ENCODE measurements at places on chromosomes 4 and X.

DNA sequence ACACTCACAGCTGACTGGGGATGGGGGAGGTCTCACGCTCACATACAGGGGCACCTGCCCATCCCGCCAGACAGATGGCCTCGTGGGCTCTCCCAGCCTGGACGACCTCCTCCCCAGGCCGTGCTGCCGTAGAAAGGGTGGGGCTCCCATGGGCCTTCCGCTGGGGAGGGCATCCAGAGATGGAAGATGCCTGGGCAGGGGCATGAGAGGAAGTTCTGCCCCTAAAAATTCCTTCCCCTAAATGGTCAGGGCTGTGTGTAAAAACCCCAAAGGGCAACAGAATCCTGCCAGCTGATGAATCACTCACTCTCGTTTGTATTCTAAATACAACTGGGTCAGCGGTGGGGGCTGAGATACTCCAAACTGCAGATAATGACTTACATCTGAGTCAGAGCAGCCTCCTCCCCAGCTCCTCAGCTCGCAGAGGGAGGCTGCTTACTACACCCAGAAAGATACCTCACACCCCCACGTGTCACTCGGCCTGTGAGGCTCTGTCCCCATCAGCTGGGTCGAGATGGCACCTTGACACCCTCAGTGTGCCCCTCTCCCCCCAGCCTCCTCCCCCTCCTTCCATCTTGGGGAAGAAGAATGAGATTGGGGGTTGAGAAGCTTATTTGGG is 10.1 kb downstream of the WDR1 start:
- no peak for DNase-seq

DNA sequence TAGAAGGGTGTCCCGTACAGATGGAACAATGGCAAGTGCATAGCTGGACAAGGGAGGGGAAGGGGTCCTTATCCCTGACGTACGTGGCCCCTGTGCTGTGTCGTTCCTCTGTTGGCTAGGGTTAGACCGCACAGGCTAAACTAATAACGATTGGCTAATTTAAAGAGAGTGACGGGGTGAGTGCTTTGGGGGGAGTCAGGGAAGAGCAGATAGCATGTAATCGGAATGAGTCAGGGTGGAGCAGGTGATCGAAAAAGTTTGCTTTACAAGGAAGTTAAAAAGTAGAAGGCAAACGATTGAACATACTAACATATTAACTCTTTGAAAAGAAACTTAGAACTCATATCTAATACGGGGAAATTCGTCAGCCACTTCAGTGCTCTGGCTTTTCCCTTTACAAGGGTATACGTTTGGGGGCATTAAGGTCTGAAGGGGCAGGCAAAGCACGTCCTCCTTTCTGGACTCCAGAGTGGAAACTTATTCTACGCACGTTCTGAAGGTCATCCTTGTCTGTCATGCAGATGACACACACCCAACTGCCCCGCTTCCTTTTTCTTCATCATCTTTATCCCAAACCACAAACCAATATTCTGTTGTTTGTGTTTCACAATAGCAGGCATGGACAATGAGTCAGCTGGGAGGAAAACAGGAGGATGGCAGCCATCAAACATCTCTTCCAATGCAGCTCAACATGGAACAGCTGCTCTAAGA is 10.2 kb upstream of the CRLF2 start:
- DNase-seq = no peak

GRCh38 chr4:101806914-101807313 is 16.4 kb downstream of the BANK1 start:
- DNase-seq = no peak

GRCh38 chrX:23980011-23980441 is 47.0 kb downstream of the KLHL15 start:
- DNase-seq = no peak

GRCh38 chrX:118348186-118348810 is 2.4 kb downstream of the WDR44 start:
- DNase-seq = no peak

DNA sequence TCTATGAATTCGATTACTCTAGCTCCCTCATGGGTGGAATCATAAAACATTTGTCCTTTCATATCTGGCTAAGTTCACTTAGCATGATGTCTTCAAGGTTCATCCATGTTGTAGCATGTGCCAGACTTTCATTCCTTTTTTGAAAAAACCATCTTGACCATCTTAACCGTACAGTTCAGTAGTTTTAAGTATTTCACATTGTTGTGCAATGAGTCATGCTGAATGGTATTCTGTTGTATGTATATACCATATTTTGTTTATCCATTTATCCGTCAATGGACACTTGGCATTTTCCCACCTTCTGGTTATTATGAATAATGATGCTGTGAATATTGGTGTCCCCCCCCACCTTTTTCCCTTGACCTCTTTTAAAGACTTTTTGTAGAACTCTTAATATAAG is 72.4 kb upstream of the TLR2 start:
- DNase-seq = no peak

DNA sequence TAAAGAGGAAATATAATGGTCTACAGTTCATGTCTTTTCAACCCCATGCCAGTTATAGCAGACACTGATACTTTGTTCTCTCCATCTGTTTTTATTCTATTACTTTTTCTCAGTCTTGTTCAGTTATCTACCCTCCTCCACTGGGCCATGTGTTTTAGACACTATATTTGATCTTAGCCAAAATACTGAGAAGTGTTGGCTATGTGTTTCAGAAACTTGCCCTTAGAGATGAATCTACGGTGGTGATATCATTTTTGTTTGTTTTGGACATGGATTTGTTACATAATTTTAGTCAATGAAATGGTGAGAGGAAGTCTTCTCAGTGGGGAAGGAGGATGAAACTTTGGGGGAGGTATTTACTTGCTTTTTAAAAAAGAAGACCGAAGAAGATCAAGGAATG is 211.5 kb upstream of the DDX53 start:
- no peak for DNase-seq

GRCh38 chr4:80268936-80269335 is 2.5 kb downstream of the FGF5 start:
- no peak for DNase-seq

GRCh38 chr4:130855533-130855932 is 1759.6 kb downstream of the C4orf33 start:
- no peak for DNase-seq

DNA sequence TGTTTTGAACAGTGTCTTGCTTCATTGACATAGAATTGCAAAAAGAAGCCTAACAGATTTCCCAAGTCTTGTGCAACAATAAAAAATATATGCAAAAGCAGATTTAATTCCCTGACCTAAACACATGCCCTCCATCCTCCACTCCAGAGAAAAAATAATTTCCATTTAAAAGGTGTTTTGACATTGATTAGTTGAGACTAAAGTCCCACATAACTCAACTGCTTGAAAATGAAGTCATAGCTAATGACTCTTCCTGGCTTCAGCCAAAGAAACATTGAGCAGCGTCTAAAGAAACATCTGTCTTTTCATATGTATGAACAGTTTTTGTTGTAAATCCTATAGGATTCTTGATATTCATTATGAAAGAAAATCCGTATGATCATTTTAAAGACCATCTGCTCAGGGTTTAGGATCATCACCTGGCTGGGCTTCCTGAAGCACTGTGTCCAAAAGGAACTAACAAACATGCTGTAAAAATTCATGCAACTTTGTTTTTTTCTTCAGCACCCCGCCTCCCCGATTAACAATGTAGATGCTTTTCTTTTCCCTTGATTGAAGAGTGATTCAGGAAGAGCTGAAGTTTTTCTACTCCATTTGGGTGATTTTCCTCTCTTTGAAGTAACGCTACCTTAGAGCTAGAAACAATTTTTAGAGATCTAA is 273.4 kb downstream of the HS3ST1 start:
- no peak for DNase-seq

DNA sequence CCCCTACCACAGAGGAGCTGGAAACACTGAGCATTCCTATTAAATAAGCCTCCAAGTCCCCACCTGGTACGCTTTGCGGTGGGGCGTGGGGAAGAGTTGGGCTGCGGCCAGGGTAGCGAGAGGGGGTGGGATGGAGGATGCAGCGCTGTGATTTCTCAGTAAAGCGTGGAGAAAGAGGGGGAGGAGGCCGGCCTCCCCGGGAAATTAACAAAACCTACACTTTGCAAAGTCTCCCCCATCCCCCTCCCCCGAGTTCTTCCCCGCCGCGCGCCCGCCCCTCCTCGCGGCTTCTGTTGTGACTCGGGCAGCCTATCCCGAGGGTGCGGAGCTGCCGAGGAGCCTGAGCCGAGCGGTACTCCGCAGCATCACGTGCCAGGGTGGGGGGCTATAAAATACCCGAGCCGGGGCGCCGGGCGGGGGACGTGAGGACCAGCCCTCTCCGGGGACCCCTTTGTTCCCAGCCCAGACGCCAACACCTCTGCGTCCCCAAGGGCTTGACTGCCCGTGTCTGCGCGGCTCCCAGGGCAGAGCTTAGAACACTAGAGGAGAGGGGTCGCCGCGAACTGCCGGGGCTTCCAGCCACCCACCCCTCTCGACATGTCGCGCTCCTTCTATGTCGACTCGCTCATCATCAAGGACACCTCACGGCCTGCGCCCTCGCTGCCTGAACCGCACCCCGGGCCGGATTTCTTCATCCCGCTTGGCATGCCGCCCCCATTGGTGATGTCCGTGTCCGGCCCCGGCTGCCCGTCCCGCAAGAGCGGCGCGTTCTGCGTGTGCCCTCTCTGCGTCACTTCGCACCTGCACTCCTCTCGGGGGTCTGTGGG is at the start of gene GSX2:
GSX2 (plus strand) TSS at position 416 of the 827 bp plus-strand sequence; CDS start at position 598, 182 bp downstream.
- DNase-seq = peak; percentile 40

GRCh38 chr4:176843710-176844109 is 51.0 kb upstream of the VEGFC start:
- DNase-seq = no peak

DNA sequence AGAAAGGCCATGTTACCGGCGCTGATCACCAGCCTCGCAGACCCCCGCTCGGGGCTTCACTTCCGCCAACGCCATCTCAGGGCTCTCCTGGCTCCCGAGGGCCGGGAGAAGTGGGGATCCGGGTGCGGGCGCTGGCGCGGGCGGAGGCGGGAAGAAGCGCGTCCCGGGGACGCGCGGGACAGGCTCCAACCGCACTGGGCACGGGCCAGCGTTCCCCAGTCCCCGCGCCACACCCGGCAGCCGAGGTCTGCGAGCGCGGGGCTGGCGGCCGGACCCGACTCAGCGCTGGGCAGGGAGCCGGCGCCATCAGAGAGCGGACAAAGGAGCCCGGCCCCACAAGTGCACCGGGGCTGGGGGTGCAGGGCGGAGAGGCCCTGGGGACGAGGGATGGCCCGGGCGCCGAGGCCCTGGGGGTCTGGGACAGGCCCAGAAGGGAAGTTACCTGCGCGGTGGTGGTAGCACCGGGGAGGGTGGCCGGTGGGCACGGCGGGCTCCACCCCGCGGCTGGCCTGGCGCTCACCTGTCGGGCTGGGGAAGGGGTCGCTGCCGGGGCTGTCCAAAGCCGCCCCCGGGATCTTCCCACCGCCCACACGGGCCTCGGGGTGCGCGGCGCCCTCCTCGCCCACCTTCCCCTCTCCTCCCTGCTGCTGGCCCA is 449 bp downstream of the CTPS2 start:
- DNase-seq = peak; percentile 20

DNA sequence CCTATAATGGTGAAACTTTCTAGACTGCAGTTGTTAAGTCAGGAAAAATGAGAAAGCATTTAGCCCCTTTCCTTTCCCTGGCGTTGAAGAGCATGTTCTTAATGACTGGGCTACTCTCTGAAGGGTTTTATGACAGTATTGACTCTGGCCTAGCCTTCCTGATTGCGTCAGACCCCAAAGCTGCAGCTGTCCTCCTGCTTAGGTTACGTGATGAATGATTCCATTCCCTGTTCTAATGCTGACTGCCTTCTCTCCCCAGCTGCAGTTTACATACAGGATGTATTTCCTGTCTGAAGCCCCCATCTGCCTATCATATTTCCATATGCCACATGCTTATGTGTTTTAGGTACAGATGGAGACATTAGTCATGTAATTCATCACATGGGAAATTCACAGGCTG is 105.8 kb upstream of the EGFL6 start:
- no peak for DNase-seq

GRCh38 chrX:129360175-129360574 is 163.1 kb downstream of the SMARCA1 start:
- DNase-seq = peak; percentile 46

GRCh38 chr4:160319221-160319867 is 1216.5 kb downstream of the RAPGEF2 start:
- no peak for DNase-seq

- DNase-seq = no peak
These were observed 71.3 kb downstream of the SLC9A7 start for GRCh38 chrX:46687619-46688018.

- DNase-seq = no peak
These were observed 60.5 kb upstream of the TRIM2 start for GRCh38 chr4:153143527-153144348.

DNA sequence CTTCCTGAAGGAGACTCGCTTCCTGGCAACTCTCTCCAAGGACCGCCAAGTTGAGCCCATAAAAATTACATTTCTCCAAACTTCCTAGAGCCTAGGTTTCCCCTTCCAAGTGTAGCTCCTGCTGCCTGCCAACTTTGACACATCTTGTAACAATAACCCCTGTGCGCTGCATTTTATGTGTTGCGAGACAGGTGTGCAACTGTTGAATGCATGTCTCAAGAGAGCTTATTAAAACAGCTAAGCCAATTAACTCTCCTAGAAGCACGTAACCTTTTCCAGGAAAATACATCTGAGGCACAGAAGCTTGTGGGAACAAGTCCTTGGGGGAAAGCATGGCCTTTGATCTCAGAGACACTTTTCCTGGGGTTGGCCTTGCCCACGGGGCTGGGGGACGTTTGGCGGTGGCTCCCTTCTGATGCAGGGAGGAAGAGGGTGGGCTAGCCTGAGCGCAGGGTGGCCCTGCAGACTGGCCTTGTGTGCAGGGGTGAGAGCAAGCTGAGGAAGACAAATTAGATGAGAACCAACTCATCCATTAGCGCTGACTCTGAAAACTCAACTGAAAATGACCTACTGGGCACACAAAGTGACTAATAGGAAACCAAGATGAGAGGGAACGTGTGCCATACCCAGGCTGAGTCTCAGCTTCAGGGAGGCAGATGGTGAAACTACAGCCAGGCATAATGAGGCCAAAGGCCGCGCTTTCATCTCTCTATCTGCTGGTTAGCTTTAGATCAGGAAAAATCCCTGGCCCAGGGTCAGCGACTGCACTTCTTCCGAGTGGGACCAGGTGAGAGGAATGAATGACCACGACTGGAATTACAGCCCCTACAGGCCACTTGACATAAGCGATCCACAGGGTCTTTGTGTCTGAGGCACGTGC is 75.3 kb downstream of the ENPP6 start:
- no peak for DNase-seq

GRCh38 chrX:13750204-13750603 is 15.7 kb downstream of the OFD1 start:
- DNase-seq = no peak

- DNase-seq = no peak
These were observed 531.8 kb downstream of the IL15 start for GRCh38 chr4:142168181-142168580.

DNA sequence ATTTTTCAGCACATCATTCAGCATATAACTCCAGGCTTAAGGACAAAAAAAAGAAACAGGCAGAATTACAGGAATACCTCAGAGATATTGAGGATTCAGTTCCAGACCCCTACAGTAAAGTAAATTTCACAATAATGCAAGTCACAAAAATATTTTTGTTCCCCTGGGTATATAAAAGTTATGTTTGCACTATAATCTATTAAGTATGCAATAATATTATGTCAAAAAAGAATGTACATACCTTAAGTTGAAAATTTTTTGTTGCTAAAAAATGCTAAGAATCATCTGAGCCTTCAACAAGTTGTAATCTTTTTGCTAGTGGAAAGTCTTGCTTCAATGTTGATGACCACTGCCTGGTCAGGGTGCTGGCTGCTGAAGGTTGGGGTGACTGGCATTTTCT is 2532.5 kb downstream of the ARAP2 start:
- no peak for DNase-seq

Measured in WTC11 (cell line).